ENCODE measurements at places on chromosomes 16 and 17. TPM values are rescaled to one million over a fixed set of nuclear protein-coding genes. Genes with fewer than 3 reads are reported as not detected.

DNA sequence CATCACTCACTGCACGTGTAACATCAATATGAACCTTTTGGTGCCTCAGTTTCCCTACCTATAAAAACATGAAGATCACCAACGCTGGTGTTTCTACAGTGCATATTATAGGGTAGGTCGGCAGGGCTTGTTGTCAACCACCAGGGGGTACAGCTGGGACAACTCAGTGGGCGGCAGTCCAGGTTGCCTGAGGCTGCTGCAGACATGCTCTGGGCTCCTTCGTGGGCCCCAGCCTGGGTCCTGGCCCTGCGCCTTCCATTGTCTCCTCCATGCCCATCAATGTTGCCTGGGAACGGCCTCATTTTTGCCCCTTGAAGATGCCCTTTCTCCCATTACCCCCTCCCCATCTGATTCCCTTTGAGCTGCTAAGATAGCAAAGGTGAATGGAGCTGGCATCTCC, 89.8 kb downstream of the GSG1L start:
- H3K36me3 ChIP-seq, result no peaks in the 10 kb centered on the region
- H3K4me3 ChIP-seq, result no peak overlapping the region
- H3K27ac ChIP-seq, result no peak overlapping the region
- H3K4me1 ChIP-seq, result no peaks in the 10 kb centered on the region
- no peaks in the 10 kb centered on the region for H3K27me3 ChIP-seq

DNA sequence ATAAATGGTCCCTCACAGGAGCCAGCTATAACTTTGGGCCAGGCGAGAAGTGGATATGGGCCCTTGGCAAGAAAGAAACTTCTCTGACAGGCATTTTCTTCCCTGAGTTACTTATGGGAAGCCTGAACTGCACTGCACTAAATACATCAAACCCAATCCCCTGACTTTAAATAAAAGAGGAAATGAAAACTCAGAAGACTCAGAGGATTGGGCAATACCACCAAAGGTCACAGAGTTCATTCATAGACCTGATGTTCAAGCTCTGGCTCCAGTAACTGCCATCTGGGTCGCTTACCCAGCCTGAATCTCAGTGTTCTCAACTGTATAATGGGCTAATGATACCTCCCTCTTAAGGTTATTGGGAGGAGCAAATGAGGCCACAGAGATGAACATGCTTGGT, 815 bp downstream of the KRT35 start:
- no peaks in the 10 kb centered on the region for H3K36me3 ChIP-seq
- H3K27me3 ChIP-seq, result no peaks in the 10 kb centered on the region
- no peaks in the 10 kb centered on the region for H3K4me1 ChIP-seq

GRCh38 chr16:84196727-84197394, 5.9 kb downstream of the ADAD2 start:
- no peaks in the 10 kb centered on the region for H3K27me3 ChIP-seq
- H3K4me3 ChIP-seq, result no peak overlapping the region

DNA sequence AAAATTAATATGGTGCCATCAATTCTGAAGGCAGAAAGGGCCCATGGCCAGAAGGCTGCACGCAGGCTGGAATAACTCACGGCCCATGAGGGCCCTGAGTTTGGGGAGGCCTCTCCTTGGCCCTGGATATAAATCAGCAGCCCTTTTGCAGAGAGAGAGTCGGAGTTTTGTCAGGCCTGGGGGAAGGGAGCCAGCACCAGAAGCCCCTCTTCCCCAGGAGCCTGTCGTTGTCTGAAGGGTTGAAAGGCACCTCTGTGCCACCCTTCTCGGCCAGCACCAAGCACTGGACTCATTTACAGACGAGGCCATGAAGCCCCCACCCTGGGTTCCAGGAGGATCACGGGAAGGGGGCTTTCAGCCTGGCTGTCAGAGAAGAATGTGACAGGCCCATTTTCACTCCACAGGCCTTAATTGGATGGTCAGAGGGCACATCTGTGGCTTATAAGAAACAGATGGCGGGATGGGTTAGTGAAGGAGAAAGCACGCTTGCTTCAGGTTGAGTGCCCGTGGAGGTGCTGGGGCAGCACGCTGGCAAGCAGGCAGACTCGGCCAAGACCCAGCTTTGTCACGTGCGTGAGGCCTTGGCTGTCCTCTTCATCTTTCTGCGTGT, 140.6 kb downstream of the CLEC16A start:
- no peak overlapping the region for H3K4me3 ChIP-seq
- no peaks in the 10 kb centered on the region for H3K36me3 ChIP-seq
- H3K27me3 ChIP-seq, result no peaks in the 10 kb centered on the region
- H3K27ac ChIP-seq, result no peak overlapping the region
- peak; percentile 84 for DNase-seq

DNA sequence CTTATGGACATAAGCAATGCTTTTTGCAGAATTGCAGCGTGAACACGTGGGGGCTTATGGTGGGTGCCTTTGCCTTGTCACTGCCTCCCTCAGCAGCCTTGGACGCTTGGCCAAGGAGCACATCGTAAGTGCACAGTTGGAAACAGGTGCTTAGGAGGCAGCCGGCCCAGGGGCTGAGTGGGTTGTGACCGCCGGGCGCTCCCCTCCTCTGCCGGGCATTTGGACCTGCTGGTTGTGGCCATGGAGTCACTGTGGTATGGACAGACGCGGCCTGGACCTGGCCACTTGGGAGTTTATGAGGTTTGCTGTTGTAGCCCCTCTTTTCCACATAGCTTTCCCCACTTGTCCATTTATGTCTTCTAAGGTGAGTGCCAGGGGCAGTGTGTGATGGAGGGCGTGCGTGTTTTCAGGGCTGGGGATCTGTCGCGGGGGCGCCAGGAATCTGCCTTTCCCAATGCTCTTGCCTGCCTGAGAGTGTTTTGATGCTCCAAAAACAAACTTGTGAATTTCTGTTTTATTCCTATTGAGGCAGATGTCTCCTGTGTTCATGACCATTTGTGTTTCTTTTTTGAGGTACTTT, 49.2 kb downstream of the PDPK1 start:
- no peak overlapping the region for H3K27ac ChIP-seq
- H3K27me3 ChIP-seq, result no peaks in the 10 kb centered on the region
- H3K4me1 ChIP-seq, result no peaks in the 10 kb centered on the region

- no peak overlapping the region for H3K27ac ChIP-seq
- H3K27me3 ChIP-seq, result no peaks in the 10 kb centered on the region
- peaks cover 46% of the 10 kb centered on the region for H3K36me3 ChIP-seq
These were observed 4.8 kb upstream of the ADAT1 start for GRCh38 chr16:75627851-75628250.

- peak; percentile 52 for DNase-seq
- H3K27me3 ChIP-seq, result no peaks in the 10 kb centered on the region
- no peak overlapping the region for H3K27ac ChIP-seq
- no peaks in the 10 kb centered on the region for H3K4me1 ChIP-seq
These were observed 24.4 kb downstream of the TBX4 start for GRCh38 chr17:61476476-61477203.

KRT17 gene
- 5.3 TPM for total RNA-seq

PYY gene
- not detected for total RNA-seq

GDPD3 gene
- 3.3 TPM for total RNA-seq

SPEM1 gene
- total RNA-seq, result not detected

SMIM36 gene
- total RNA-seq, result not detected

KIF18B gene
- total RNA-seq, result under 0.01 TPM

All from sigmoid colon (tissue), 7 donors.